ENCODE measurements at places on chromosomes 11 and 22.

DNA sequence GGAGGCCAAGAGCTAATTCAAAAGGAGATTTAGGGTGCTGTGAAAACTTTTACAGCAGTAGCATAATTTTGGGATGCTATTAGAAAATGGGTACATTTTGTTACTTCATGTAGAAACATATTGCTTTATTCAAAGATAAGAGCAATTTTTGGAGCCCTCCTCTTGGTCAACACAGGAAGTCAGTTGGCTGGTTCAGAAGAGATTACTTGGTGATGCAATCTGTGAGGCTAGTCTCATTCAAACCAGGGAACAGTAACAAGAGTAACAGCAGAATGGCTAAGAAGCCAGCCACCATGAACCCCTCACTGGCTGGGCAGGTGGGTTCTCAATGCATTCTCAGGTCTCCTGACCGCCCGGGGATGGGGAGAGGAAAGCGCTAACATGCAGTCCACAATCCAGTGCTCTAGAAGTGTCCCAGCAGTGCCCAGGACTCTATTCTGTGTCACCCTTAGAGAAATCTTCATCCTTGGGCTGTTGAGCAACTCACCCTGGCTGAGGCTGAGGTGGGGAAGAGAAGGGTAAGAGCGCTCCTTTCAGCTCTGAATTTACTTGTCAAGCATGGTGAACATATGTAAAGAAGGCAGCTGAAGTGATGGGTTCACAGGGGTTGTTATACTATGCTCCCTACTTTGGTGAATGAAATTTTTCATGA is 262.2 kb upstream of the UBASH3B start:
- no peak for DNase-seq

- peak; percentile 77 for DNase-seq
Measured at GRCh38 chr22:43945632-43946383, 9.4 kb upstream of the SAMM50 start.

DNA sequence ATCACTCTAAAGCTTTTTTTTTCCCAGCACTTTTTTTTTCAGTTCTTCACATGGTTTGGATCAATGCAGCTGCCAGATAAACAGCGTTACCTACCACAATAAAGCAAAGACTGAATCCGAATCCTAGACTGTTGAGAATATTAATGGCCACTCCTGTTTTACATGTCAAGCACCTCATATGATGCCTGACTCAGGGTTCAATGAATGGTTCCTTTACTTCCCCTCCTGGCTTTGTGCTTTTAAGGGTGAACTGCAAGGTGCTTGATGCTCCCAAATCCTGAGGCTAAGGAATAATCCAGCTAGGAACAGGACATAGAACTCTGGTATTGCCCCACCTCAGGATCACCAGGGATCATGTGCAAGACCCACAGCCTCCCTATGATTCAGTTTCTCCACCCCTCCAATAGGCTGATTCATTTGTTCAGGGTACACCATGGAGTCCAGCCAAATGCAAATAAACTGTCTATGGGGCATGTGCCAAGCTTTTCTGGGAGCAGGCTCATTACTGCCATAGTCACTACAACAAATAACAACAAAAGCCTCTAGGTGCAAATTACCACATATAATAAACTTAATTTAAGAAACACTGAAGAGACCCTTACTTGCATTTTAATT is 104.3 kb downstream of the GAB2 start:
- peak; percentile 48 for DNase-seq

GRCh38 chr11:15805726-15806125 is 550.6 kb downstream of the SOX6 start:
- no peak for DNase-seq

DNA sequence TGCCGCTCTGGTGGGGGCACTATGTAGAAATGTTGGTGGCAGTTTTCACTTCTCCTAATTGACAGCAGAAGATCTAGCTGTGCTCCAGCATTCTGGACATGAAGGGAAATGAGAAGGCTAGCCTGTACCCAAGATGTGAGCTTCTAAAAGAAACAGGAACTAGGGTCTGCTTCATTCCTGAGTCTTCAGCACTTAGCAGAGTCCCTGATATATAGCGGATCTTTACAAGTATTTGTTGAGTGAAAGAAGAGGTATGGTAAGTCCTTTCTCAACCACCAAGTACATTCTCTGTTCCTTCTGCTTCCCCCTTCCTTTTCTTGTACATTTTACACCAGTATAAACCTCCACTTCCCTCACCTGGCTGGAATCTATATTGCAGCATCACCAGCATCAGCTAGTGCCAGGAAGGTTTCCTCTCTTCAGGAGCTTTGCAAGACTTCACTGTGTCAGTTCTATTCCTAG is 408.3 kb upstream of the CADM1 start:
- no peak for DNase-seq

DNA sequence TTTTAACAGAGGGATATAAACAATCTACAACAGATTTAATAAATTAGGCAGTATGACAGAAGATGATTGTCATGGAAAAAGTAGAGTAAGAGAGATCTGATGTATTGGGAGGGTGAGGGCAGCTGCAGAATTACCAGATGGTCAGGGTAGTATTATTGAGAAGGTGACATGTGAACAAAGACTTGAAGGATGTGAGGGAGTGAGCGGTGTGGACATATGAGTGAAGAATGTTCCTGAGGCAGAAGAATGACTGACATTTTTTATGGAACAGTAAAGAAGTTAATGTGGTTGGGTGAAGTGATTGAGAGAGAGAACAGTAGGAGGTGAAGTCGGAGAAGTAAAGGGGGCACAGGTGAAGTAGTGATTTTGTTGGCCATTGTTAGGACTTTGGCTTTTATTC is 42.4 kb upstream of the HIPK3 start:
- DNase-seq: no peak

GRCh38 chr22:49209452-49210195 is 618.0 kb downstream of the BRD1 start:
- no peak for DNase-seq

DNA sequence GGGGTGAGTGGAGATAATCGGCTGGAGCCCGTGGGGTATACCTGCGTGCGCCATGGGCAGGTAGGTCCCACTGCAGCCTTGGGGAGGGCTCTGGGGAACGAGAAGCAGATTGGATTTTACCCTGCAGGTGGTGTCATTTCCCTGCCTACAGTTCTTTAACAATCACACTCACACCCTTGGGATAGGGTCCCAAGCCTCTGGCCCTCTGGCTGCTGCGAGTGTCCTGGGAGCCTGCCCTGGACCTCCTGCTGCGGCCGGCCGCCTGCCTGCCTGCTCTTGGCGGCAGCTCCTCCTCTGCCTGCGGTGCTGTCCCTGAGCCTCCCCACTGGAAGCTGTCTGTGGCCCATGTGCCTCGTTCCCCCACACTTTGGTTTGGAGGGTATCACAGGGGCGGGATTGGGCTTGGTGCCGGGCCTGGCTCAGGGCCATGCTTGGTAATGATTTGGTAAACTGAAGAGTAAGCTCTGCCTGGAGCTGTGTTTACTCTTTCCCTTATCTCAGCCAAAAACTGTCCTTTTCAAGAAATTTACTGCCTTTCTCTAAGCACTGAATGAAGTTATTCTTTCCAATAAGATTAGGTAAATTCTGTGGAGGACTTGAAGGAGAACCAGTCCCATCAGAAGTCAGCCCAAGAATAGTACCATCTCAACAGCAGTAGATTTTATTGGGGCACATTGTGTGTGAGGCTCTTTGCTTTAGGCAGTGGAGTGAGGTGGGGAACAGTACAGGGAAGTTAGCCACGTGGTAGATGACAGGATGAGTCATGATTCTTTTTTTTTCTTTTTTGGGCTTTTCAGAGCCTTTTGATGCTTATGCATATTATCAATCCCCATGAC is 53.7 kb downstream of the TBC1D22A start:
- DNase-seq: no peak

GRCh38 chr11:46475926-46476545 is 84.5 kb upstream of the CHRM4 start:
- DNase-seq: no peak

- peak; percentile 81 for DNase-seq
Measured at GRCh38 chr11:95715777-95716241, 73.8 kb downstream of the FAM76B start.

DNA sequence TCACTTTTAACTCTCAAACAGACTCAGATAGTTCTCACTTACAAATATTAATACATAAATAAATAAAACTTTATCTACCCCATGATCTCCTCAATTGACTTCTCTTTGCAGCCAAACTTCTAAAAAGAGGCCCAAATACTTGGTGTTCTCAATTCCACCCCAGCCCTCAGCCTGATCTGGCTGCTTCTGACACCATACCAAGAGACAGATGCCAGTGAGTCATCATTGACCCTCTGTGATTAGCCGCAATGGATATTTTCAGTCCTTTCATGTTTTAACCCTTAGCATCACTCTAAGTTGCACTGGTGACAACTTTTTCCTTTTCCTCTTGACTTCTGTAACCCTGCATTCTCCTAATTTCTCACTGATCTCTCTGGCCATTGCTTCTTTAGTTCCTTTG is 184.1 kb upstream of the ARHGAP20 start:
- peak; percentile 81 for DNase-seq

- no peak for DNase-seq
Measured at GRCh38 chr11:91859666-91860065, 365.0 kb upstream of the FAT3 start.

DNA sequence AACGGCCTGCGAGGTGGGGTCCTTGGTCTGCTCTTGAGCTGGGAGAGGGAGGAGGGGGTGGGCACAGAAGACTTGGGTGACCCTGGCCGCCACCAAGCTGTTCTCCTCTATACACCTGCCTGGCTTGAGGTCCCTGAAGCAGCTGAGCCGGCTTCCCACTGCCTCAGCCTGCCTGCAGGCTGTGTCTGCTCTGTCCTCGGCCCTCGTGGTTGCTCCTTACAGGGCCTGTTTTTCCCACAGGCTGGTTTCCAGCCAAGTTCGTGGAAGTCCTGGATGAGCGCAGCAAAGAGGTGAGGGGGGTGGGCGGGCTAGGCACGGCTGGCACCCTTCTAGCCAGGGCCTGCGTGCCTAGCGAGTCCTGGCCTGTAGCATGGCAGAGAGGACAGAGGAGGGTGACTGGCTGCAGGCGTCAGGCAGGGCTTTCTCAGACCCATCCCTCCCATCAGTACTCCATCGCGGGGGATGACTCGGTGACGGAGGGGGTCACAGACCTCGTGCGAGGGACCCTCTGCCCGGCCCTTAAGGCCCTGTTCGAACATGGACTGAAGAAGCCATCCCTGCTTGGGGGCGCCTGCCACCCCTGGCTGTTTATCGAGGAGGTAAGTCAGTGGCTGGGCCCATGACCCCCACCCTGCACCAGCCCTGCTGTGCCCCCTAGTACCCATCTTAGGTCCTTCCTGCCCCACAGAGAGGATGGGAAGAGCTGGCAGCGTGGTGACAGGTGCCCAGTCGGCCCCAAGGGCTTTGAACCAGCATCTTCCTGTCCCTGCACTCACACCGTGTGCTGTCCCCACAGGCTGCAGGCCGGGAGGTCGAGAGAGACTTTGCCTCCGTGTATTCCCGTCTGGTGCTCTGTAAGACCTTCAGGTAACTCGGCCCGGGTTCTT is 37.7 kb downstream of the SGSM3 start:
- no peak for DNase-seq

DNA sequence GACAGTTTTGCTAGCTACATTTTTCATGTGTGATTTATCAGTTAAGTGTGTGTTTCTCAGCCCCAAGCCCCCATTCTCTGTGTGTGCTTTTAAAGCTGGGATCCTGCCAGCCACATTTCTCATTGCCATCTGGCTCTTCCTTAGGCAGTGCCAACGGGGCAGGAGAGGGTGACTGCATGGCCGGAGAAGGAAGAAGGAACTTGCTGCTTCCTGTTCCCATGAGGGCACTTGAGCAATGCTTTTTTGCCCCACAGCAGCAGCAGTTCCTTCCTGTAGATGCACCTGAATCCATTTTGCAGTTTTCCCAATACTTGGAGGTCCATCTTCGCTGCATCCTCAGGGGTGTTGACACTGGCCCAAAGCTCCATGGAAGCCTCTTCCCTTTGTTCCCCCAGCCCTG is 37.5 kb downstream of the TNRC6B start:
- no peak for DNase-seq

GRCh38 chr11:76773921-76774361 is 9.2 kb upstream of the TSKU start:
- no peak for DNase-seq

GRCh38 chr11:1807264-1807995 is 27.4 kb upstream of the SYT8 start:
- DNase-seq: no peak

DNA sequence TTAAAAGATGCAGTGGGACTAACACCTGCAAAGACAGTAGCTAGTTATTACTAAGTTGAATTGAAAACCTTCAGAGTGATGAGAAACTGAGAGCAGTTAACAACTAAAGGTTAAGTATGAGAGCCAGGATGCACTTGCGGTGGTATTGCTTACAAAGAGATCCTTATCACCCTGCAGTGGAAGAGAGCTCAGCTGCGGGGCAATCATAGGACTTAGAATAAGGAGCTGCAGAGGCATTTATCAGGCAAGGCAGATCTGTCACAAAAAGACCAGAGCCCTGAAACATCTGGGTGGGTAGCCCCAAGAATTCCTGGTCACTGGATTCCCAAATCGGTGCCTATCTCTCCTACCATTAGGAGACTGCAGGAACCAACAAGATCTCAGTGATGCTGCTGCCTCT is 34.3 kb upstream of the CFAP300 start:
- DNase-seq: no peak

DNA sequence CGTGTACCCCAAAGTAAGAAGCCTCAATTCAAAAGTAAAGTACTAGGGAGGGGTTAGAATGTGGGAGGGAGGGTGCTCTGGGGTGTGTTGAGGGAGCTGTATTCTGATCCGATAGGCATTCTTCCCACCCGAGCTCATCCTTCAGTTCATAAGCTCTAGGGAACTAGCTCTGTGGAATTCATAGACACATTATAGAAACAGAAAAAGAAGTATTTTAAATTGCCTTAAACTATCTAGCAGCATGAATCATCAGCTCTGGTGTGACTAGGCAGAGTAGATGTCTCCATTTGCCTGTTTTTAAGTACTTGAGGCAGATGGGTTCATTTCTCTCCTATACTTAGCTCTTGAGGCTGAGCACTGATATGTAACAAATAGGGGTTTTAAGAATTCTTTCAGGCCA is 7.3 kb upstream of the SGSM3 start:
- DNase-seq: no peak

GRCh38 chr11:86978247-86978646 is 23.1 kb upstream of the FZD4 start:
- DNase-seq: no peak

GRCh38 chr11:11993839-11994238 is 14.6 kb downstream of the DKK3 start:
- peak; percentile 86 for DNase-seq

- no peak for DNase-seq
Measured at GRCh38 chr11:71247551-71248250, 4.7 kb downstream of the SHANK2 start.

GRCh38 chr11:58805065-58805464 is 39.4 kb downstream of the GLYATL2 start:
- DNase-seq: peak; percentile 17

- no peak for DNase-seq
Measured at GRCh38 chr22:31742115-31742514, 7.8 kb downstream of the PRR14L start.

- DNase-seq: no peak
Measured at GRCh38 chr11:12811861-12812260, 137.6 kb downstream of the TEAD1 start.
